ENCODE measurements at places on chromosomes 5 and 9. TPM values are rescaled to one million over a fixed set of nuclear protein-coding genes. Genes with fewer than 3 reads are reported as not detected.

DNA sequence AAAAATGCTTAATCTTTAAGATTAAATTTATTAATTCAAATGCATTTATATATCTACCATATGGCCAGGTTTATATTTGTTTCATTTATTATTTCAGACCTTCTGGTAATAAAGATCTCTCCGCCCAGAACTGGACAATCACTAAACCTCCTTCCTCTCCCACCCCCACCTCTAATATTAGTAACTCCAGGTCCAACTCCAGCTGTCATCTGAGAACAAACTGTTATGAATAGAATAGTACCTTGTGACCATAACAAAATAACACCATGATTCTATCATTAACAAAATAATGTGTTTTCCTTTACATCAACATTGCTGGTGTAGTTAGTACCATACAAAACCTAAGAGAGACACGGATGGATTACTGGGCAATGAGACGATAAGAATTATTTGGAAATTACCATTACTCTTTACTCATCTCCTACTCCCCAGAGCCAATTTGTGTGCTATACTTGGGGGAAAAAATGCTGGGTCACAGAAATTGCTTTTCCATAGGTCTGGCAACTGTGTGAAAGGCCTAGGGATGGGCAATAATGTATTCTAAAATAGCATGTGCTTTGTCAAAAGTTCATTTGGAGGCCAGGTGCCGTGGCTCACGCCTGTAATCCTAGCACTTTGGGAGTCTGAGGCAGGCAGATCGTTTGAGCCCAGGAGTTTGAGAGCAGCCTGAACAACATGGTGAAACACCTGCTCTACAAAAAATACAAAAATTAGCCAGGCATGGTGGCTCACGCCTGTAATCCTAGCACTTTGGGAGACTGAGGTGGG, 186.1 kb downstream of the ENC1 start:
- no peak for DNase-seq

- no peak for DNase-seq
These were observed 449.5 kb upstream of the TRPC7 start for GRCh38 chr5:136814619-136815378.

DNA sequence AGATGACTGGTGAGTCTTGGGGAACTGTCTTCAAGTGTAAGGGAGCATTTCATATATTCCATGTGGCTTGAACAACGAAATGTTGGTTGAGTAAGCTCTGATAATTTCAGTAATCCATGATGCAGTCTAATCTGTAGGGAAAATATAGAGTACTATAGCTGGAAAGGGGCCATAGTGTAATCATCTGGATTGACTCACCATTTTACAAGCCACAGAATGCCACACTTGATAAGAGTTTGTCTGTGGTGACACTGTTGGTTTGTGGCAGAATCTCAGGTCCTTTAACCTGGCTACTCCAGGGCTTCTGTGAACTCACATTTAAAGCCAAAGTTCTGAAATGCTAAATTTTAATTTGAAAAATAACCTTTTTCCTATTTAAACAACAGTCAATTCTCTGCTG, 16.3 kb upstream of the MAML1 start:
- no peak for DNase-seq

GRCh38 chr5:14600846-14601245, 19.3 kb downstream of the OTULINL start:
- no peak for DNase-seq

The NME5 gene
- total RNA-seq, result 7.1 TPM

The ENTR1 gene
- 54.5 TPM for total RNA-seq
